ENCODE measurements at places on chromosomes 11 and 22. TPM values are rescaled to one million over a fixed set of nuclear protein-coding genes. Genes with fewer than 3 reads are reported as not detected.

The TCF20 gene
- total RNA-seq: 13.4 TPM

The GSTT2B gene
- total RNA-seq: not detected

The GP1BB gene
- not detected for total RNA-seq

The ACR gene
- total RNA-seq: not detected

The DNAJB7 gene
- not detected for total RNA-seq

The B4GALNT4 gene
- total RNA-seq: 12.6 TPM

The DBX1 gene
- total RNA-seq: not detected

The TCN1 gene
- total RNA-seq: 0.57 TPM

The OR52I1 gene
- not detected for total RNA-seq

The TTC28 gene
- total RNA-seq: 3.0 TPM

The SSH3 gene
- 16.1 TPM for total RNA-seq

The ACRV1 gene
- not detected for total RNA-seq
